Activated T-helper 2 cell treated with anti-CD3 and anti-CD28 coated beads, Interferon-gamma antibody, Interleukin-2, Interleukin-4, amounts not matched to agents 10 μg/mL and 5 μg/mL and 100 μg/mL, durations not matched to agents 14 hours and 24 hours and 36 hours (primary cell): ENCODE measurements at places on chromosomes 12 and 14. TPM values are rescaled to one million over a fixed set of nuclear protein-coding genes. Genes with fewer than 3 reads are reported as not detected.

Gene MGP
- total RNA-seq = not detected in 2 replicates

Gene GPR84
- 1.8 and 2.3 TPM in 2 replicates for total RNA-seq

Gene CACNA2D4
- 6.2 and 10.0 TPM in 2 replicates for total RNA-seq

Gene PRPF40B
- 10.1 and 13.3 TPM in 2 replicates for total RNA-seq

Gene PROX2
- total RNA-seq = 0.05 and 0.34 TPM in 2 replicates

Gene LGR5
- not detected in 2 replicates for total RNA-seq

Gene TCL1B
- total RNA-seq = not detected in 2 replicates

Gene RPS6KL1
- total RNA-seq = 10.8 and 12.0 TPM in 2 replicates

Gene FAM90A1
- 0.14 and 0.25 TPM in 2 replicates for total RNA-seq

Gene SDSL
- 0.46 and 0.67 TPM in 2 replicates for total RNA-seq

Gene AICDA
- total RNA-seq = not detected in 2 replicates

Gene COL2A1
- 0.14 and 0.27 TPM in 2 replicates for total RNA-seq

Gene SSTR1
- total RNA-seq = not detected in 2 replicates

Gene BMP4
- not detected in 2 replicates for total RNA-seq

Gene SCNN1A
- total RNA-seq = not detected in 2 replicates

Gene POTEG
- total RNA-seq = not detected in 2 replicates

DNA sequence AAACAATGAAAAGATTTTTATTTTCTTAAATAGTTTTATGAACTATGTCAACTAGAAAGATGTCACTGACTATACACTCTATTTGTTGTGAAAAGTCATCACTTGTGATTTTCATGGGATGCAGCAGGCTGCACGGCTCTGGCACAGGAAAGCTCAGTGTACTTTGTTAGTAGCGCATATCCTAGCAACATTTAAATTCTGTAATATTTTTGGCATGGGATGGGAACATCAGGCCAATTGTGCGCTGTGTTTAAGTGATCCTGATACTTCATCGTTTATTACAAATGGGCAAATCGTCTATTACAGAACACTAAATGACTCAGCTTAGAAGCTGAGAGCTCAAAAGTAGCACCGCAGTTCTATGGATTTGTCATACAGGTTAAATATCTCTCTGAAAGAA lies 60.7 kb upstream of the SAV1 start:
- no peak for DNase-seq

DNA sequence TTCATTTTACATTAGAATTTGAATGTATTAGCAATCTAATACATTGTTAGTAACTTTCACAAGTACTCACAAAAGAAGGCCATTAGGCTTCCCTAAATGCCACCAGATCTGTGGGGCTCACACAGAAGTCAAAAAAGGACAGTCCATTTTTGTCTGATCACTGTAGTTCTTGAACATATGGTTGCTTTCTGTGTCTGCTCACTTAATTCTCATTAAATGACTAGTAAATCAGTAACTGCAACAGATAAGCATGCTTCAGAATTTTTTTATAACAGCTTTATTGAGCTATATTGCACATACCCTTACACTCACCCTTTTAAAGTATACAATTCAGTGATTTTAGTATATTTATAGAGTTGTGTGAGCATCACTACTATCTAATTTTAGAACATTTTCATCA lies 71.4 kb downstream of the DENND5B start:
- DNase-seq = no peak

GRCh38 chr12:65524666-65525065 lies 246.2 kb downstream of the MSRB3 start:
- DNase-seq = no peak

GRCh38 chr14:62064751-62065323 lies 302.6 kb downstream of the SNAPC1 start:
- DNase-seq = no peak

DNA sequence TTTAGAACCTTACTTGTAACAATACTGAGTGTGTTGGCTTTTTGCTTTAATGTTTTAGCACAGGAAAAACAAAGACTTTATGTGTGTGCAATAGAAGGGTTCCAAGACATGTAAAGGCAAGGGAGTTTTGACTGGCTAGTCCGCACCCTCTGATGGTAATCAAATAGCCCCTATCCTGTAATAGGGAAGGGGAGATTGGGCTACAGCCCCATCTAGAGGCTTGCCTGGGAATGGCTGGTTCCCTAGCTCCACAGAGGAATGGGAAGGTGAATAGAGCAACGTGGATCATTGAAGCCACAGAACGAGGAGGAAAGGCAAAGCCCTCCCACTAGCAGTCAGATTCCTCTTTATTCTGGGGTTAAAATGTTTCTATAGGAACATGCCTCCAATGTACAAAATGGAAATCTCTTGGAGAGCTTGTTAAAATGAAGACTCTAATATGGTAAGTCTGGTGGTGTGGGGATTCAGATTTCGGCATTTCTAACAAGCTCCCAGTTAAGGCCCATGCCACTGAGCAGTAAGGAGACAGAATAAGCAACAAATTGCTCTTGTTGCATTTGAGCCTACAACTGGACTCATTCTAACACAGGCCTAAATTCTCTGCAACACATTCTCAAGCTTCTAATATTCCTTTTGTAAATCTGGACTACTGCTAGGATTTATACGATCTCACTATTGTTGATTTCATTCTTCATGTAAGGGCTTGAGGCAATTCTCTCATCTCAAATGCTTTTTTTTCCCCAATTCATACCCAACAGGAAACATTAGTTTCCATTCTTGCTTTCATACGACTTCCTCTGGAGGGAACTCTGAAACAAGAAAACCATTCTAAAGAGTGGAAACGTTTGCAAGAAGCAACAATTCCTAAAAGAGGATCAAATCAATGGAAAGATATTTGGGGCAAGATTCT lies 57.1 kb downstream of the NIN start:
- no peak for DNase-seq

DNA sequence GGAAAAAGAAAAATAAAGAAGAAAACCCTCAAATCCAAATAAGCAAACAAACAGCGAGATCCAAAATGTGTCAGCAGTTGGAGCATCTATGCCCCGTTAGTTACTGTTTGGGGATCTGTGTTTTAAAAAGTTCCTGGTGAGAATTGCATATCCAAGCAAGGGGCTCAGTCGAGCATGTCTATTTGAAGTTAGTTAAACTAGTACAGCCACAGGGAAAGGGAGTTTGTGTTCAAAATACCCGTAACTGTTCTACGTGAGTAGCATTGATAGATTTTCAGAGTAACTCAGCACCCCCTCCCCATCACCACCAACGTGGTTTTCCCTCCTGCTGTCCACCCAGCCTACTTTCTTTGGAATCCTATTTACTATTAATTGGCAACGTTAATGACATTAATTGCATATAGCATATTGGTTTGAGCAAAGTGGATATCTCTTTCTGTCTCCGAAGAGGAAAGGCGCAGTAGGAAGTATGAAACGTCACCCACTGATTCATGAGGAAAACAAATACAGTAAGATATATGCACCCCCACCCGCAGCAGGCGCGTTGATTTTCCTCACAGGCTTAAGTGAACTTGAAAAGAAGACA lies 1.5 kb downstream of the NPAS3 start:
- no peak for DNase-seq

DNA sequence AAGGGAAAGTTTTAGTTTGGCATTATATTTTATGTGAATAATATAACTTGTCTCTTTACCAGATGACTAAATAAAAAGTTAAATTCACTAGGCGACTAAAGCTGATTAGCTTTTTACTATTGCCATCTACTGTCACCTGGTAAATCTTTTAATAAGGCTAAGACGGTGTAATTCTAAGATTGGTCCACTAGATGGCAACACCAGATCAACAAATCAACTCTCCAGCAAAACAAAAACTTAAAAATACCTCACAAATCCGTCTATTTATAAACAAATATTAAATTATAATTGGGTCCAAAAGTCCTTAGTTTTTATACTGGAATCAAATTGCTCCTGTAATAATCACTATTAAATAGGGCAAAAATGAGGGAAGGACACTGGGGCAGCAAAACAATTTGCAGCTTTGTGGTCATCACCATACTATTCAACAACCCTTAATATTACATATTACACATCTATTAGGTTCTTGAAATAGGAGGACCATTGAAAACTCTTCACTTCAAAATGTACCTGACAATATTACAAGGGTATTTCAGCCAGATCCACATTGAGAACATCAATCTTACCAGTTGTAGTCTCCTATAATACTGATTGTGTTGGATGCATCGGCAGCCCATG lies 47.9 kb downstream of the GALC start:
- DNase-seq = no peak

DNA sequence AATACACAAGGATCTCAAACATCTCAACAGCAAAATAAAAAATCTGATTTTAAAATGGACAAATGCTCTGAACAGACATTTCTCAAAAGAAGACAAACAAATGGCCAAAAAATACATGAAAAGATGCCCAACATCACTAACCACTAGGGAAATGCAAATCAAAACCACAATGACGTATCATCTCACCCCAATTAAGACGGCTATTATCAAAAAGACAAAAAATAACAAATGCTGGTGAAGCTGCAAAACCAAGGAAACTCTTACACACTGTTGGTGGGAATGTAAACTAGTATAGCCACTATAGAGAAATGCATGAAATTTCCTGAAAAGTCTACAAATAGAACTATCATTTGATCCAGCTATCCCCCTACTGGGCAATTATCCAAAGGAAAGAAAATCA lies 145.0 kb downstream of the BTG1 start:
- DNase-seq = no peak

GRCh38 chr12:6263931-6264330 lies 46.6 kb upstream of the PLEKHG6 start:
- no peak for DNase-seq

GRCh38 chr14:106069804-106070625 lies 543.6 kb downstream of the TMEM121 start:
- no peak for DNase-seq

- DNase-seq = no peak
These were observed 3.7 kb downstream of the FBRSL1 start for GRCh38 chr12:132493482-132494178.

DNA sequence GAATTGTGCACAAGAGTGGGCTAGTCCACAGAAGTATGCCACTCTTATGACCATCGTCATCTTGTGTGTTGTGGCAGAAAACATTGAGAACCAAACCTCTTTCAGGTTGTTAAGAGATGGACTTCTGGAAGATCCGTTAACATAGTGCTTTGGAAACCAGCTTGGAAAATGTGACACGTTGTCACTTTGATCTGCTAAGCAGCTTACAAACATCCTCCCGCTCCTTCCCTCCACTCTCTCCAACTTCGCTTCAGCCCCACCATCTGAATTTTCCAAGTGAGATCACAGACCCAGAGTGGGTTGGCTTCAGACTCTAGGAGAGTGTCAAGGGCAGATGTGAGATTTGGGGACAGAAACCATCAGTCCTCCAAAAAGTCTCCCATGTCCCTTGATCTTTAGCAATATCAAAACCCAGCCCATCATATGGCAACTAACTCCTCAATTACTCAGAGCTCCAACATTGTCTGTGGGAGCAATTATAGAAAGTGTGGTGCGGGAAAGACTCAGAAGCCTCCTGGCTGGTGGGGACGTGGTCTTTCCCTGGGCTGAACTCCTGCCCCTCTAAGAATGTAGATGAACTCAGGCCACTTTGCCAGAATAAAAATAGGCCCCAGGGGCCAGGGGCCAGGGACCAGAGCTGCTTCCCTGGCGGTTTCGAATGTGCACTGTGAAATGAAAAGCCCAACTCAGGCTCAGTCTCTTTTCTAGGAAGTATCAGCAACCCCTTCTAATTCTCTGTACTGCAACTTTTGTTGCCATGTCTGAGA lies 129.5 kb downstream of the SLC38A6 start:
- DNase-seq = no peak

DNA sequence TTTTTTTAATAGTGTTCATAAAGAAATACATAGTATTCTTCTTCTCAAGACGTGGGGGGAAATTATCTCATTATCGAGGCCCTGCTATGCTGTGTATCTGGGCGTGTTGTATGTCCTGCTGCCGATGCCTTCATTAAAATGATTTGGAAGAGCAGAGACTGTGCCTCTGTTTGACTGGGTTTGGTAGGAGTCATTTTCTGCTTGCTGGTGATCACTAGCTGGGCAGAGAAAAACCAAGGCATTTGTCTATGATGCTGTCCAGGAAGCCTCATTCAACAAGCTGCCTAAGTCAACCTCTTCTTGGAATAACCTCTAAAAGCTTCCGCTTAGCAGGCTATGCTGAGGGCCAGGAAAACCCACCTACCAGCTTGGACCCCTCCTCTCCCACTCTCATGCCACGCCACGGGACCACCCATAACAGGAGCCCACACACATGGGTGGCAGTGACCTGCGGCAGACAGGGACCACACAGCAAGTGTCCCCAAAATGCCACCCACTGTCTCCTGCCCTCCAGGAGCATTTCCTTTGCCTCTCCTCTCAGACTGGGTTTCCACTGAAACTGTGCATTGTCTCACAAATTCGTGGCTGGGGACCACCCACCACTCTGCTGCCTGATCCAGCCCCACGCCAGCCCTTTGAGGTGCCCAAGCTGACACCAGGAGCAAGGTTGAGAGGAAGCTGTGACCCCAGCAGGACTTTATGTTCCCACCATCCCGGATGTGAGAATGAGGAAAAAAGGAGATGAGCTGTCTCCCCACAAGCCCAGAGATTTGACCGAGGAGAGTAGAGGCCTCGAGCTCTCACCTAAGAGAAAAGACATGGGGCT lies 36.8 kb downstream of the DAD1 start:
- no peak for DNase-seq

- DNase-seq = no peak
These were observed 73.9 kb downstream of the NEDD1 start for GRCh38 chr12:96980991-96981414.

- no peak for DNase-seq
These were observed 5.1 kb downstream of the COX14 start for GRCh38 chr12:50117057-50117622.

DNA sequence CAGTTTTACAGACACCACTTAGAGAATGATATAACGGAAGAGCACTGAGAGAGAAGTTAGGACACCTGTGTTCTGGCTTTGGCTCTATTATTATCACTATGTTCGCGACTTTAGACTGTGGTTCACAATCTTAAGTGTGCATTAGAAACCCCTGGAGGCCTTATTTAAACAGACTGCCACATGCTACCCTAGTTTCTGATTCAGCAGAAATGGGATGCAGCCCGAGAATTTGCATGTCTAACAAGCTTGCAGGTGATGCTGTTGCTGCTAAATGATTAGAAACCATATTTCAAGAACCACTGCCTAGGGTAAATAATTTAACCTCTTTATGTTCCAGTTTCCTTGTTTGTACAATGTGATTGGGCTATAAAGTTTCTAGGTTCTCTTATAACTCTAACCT lies 3.6 kb upstream of the RAD51AP1 start:
- no peak for DNase-seq

- DNase-seq = no peak
These were observed 405.7 kb downstream of the TRHDE start for GRCh38 chr12:72677846-72678245.

GRCh38 chr12:121883315-121883660 lies 5.3 kb upstream of the PSMD9 start:
- DNase-seq = no peak

GRCh38 chr14:78164226-78164853 lies 5.8 kb upstream of the NRXN3 start:
- DNase-seq = no peak
